ENCODE measurements at places on chromosomes 2 and 18.

DNA sequence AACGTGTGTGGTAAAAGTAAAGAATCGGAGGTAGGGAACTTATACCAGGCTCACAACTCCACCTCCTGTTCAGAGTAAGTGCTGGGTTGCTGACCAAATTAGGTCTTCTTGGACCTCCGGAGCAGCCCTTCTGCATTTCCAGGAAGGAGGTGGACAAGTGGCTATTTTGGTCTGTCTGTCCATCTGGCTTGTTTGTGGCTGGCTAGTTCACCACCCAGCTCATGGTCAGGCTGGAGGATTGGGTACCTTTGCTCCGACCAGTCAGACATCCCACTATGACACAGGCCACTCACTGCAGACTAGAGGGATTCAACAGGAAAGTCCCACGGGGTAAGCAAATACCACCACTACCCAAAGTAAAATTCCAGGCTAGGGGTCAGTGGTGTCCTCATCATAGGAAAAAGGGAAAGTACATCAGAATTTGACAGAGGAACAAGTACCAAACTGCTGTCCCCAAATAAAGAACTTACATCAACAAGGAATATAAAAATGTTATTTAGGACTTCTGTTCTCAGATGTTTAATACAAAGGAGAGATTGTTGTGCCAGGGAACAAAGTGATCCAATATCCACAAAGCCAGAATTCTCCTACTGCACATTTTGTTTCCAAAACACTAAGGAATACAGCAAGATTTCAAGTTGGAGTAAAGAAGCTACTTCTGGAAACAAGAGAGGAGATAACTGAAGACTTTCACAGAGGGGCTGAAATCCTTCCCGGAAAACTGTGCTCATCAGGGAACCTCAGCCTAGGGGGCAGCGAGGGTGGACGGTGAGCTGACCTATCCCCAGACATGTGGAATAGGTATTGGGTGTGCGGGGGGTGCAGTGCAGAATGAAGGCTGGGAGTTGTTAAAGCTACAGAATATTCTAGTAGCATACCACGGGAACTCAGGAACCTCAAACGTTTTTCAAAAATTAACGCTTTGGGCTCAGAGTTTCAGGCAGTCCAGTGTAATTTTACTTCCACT lies 56.9 kb downstream of the BCL2 start:
- no peak for DNase-seq

DNA sequence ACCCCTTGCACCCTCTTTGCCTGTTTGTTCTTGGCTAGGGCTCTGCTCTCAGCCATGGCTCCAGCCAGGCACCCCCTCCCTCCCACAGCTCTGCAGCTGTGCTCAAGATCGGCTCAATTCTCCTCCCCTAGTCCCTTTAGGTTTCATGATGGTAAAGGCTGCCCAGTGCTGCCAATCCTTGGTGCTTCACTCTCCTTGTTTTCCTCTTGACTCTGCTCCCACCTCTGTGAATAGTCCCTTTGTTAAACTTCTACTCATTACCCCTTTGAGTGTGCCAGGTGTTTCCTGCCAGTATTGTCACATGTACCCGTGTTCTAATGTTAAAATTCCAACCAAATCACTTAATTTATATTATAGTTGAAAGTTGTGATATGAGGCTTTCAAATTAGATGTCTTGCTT lies 101.0 kb upstream of the CERS6 start:
- DNase-seq, result no peak

- no peak for DNase-seq
Observed at GRCh38 chr2:36459725-36460137, 104.2 kb downstream of the CRIM1 start.

DNA sequence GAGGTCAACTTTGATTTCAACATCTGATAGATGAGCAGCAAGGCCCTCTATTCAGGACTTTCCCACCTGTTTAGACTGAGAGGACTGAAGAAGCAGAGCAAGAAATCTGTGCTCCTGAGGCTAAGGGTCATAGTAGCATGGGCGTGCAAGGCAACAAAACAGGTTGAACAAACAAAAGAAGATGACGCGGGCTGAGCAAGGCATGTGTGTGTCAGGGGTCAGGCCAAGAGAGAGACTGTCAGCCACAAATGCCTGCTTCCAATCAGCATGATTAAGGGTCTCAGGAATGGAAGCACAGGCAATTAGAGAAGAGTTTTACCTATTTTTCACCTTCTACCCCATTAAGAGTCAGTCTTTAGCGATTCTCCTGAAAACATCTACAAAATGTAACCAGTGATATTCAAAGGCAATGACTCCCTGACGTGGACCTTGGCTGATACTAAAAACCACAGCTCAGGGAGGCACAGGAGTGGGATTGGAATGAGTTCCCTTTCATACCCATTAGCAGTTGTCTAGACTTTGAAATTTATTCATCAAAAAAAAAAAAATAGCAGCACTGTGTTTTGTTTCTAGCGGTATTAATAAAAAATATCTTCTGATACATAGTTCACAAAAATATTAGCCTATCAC lies 81.9 kb downstream of the DYNAP start:
- DNase-seq, result no peak

GRCh38 chr2:195810340-195811098 lies 153.5 kb downstream of the SLC39A10 start:
- no peak for DNase-seq

- no peak for DNase-seq
Observed at GRCh38 chr18:79445696-79446561, 50.2 kb downstream of the NFATC1 start.

DNA sequence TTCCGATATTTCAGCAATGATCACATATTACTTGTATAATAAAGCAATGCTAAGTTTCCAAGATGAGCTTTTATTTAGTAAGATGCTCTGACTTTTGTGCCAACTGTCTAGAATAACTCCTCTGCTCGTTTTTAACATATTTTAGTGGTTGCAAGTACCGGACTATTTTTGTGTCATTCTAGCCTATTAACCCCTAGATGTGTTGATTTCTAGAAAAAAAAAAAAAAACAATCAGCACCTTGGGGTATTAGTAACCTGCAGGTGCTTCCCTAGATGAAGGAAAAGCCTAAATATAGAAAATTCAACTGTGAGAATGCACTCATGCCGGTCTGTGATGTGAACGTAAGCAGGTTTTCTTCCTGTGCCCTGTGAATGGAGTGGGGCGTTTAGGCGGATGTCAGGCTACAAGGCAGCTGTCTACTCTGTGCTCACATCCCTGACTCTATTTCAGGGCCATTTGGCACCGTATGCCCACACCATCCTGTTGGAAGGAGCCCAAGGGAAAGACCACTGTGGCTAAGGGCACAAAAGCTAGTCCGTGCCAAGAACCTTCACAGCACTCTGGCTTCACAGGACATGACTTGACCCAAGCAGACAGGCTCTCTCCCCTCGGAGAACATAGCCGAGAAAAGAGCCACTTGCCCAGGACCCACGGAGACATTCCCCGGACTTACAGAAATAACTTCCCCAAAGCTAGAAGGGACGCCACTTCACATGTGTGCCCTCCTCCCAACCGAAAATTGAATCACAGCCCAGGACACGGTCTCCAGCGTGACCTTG lies 60.9 kb upstream of the AGAP1 start:
- DNase-seq, result no peak

DNA sequence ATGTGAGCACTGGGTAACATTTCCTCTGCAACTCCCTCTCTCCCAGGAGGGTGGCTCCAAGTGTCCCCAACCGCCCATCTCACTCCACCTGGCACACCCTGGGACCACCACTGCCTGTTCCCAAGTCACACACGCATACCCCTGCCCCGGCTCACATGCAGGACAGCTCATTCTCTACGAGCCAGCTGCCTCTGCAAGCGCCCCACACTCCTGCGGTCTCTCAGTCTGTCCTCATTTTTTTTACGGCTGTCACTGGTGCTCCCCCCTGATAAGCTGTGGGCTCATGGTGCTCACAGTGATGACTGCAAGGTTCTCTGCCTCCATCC lies 30.8 kb downstream of the AFG3L2 start:
- DNase-seq, result no peak

DNA sequence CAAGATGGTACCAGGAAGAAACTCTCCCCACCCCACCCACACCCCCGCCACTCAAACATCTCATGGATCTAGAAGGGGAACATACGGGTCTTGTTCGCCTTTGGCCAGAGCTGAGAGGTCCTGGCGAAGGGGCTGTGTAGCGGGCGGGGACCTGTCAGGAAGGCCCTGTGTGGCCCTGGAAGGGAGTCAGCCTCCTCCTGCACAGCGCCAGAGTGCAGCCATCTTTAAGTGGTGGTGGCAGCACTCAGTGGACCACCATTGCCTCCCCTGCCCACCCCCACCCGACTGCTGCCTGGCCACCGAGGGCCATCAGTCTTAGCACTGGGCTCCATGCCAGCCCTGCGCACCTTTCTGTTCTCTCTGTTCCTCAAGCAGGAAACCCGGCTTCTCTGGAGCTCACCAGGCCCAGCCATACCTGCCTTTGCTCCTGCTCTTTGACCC lies 11.6 kb upstream of the FAHD2A start:
- DNase-seq, result no peak

GRCh38 chr2:128305555-128306080 lies 13.1 kb downstream of the HS6ST1 start:
- no peak for DNase-seq

DNA sequence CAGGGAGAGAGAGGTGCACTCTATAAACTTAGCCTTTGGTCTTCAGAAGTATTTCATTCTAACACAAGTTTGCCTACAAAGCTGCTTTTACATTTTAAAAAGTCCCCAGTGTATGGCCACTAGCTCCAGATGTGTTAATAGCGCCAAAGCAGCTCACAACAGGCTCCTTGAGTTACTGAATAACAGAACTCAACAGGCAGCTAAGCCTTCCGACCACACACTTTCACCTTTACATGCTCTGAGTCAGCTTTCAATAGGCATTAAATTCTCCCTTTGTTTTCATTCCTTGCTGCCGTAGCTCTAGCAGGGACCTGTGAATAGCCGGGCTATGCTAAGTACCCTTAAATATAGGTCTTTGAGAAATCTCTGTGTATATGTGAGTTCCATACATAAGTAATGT lies 262.8 kb upstream of the PARD3B start:
- DNase-seq, result no peak

- DNase-seq, result no peak
Observed at GRCh38 chr2:7111626-7112025, 194.4 kb downstream of the RNF144A start.

- DNase-seq, result no peak
Observed at GRCh38 chr2:45442026-45442425, 169.0 kb downstream of the SRBD1 start.

GRCh38 chr2:79129804-79130203 lies 9.5 kb downstream of the REG1A start:
- DNase-seq, result no peak

GRCh38 chr18:70195852-70196434 lies 9.5 kb downstream of the RTTN start:
- no peak for DNase-seq

GRCh38 chr2:86512892-86513291 lies 50.4 kb downstream of the CHMP3 start:
- DNase-seq, result no peak

- DNase-seq, result no peak
Observed at GRCh38 chr2:96256611-96257113, 9.1 kb downstream of the TMEM127 start.

DNA sequence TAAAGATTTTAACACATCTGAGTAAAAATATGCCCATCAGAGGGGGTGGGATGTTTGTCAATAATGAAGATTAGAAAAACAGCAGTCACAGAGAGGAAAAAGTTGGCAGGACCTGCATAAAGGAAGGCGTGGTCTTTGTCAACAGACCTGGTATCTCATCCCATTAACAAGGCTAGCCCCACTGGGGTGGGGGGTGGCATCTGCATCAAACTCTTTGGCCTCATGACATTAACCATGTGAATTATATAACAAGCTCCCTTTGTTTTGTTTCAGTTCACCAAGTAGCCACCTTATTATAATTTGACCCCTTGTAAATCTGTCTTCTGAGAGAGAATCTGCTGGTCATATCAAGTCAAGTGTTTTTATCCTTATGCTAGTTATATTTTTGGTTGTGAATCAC lies 28.8 kb downstream of the NEMP2 start:
- no peak for DNase-seq

DNA sequence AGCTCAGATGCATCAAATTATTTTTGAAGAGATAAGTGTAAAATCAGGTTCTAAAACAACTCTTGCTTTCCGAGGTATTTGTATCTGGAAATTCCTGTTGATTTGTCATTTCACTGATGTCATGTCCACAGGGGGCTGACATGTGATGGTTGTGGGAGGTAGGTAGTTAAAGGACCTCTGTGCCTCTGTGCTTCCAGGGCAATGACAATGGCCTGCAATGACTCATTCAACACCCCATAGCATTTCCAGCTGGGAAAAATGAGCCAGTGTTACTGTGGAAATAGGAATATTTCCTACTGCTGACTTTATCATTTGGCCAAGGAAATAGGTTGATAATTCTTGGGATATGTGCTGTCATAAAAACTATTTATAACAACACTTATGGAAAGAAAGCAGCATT lies 86.2 kb upstream of the CCDC195 start:
- DNase-seq, result no peak

DNA sequence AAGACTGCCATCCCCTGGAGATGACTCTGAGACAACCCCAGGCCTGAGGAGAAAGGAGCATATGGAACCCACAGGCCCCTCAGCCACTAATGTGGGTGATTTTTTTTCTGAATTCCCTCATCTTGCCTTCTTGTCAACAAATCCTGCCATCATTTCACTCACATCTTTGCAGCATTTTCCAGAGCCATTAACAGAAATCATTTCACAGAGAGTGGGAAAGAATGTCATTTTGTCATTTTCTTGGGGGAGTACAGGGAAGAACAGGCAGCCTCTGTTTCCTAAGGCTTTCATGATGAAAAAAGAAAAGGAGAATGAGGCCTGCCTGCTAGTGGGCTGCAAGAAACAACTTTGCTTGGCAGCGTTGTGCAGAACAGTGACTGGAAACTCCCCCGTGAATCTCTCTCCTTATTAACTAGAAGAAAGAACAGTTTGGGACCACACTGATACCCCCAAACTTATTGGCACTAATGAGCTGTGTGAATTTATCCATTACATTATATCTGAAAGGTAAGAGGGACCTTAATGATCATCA lies 1464.6 kb upstream of the CELF4 start:
- no peak for DNase-seq

DNA sequence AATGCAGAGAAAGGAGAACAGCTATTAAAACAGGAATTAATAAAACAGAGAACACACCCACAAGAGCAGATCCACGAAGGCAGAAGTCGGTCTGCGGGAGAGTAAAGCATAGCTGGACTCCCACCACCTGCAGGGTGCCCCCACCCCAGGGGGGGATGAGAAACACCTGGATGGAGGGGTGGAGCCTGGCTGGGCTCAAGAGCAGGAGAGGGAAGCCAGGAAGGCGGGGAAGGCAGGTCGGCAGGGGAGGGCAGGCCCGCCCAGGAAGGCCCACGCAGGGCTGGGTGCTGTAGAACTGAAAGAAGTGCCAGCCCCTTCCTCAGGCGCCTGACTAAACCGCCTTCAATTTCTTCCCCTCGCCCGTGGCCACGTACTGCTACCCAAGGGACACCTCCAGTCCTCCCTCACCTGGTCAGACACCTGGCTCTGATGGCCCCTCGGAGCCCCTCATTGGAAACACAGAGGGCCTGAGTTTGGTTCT lies 175.4 kb downstream of the HDAC4 start:
- no peak for DNase-seq
